Activated CD4-positive, alpha-beta T cell treated with anti-CD3 and anti-CD28 coated beads for 36 hours (primary cell): ENCODE measurements at places on chromosomes 1 and 21. TPM values are rescaled to one million over a fixed set of nuclear protein-coding genes. Genes with fewer than 3 reads are reported as not detected.

DNA sequence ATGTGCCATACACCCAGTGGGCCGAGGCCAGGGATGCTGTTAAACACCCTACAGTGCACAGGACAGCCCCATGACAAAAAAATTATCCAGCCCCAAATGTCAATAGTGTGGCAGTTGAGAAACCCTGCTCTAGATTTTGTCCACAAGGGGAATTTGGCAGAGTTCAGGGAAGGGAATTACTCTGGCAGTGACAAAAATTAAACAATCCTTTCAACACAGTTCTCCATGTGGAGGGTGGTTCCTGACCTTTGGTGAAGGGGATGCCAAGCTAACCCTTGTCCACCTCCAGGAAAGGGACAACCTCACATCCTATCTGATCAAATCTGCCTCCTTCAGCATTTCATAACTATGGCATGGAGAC lies 28.4 kb upstream of the CD84 start:
- no peak for DNase-seq

GRCh38 chr1:66739401-66740157 lies 12.7 kb upstream of the DYNLT5 start:
- DNase-seq: no peak

DNA sequence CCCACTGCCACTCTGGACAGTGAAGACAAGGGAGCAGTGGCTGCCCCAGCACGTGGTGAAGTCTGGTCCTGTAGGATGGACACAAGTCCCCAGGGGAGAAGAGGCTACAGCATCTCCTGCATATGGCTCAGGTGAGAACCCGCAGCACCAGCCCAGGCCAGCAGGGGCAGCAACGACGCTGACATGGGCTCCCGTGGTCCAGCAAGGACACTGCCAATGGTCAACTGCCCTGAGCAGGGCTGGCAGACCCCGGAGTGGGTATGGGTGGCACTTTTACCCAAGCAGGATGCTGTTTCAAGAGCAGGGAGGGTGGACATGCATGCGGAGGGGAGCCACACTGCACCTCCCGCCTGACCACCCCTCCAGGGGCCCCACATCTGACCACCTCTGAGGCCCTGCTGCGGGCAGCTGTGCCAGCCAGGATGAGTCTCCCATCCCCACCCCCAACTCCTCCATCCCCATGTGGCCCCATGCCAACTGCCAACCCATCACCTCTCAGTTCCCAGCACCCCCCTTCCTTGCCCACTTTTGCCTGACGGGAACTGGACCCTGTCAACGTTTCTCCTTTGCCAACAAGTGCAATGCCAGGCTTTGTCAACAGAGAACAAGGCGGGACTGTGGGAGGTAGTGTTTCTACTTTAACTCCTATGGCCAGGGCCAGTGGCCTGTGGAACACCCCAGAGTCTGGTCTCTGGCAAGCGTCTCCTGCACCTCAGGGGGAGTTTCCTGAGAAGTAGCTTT lies 8.6 kb downstream of the MORN1 start:
- DNase-seq: peak; percentile 60

- DNase-seq: no peak
Observed at GRCh38 chr1:7008331-7008730, 223.1 kb downstream of the CAMTA1 start.

DNA sequence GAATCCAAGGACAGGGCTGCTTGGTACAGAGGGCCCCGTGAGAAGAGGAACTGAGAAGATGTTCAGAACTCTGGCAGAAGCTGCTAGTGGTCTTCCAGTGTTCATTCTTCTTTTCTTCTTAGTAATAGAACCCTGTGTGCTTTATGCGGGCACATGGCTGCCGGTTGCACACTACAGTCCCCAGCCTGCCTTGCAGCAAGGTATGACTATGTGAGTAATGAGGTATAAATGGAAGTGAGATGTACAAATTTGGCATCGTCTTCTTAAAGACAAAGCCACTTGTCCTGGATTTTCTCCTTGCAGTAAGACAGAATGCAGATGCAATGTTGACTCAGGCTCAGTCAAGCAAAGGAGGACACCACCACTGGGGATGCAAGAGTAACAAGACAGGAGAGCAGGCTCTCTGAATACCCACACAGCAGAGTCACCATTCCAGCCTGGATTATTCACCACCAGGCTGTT lies 15.0 kb upstream of the ATP1B1 start:
- no peak for DNase-seq

DNA sequence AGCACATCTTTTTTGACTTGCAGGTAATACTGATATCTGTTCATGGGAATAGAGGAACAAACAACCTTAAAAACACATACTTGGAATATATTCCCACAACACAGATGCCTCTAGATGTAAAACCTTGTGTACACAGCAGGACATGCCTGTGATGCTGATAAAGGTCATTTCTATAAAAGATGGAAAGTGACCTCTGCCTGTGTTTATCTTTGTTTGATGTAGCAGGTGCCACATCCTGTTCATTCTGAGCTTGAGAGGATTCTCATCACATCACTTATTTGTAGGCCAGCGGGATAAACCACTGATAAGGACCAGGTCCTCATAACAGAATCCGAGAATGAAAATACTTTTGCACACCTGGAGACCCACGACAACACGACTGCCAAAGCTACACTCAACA lies 133.7 kb downstream of the SMYD2 start:
- no peak for DNase-seq

DNA sequence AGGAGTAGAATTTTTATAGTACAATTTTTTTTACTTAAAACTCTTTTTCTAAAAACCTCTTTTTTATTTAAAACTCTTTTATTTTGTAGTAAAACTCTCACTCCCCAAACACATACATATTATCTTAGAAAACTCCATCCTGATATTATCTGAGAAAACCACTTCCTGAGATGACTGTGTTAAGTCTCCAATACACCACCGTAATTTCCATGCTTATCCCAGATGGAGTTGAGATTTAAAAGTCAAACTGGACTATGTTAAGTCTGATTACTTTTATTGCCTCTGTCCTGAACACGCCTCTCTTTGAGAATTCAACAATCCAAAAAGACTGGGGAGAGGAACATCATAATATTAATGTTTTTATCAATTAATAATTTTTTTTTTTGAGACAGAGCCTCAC lies 3.7 kb downstream of the SEC16B start:
- DNase-seq: no peak

- DNase-seq: no peak
Observed at GRCh38 chr1:58312461-58312860, 234.1 kb downstream of the OMA1 start.

DNA sequence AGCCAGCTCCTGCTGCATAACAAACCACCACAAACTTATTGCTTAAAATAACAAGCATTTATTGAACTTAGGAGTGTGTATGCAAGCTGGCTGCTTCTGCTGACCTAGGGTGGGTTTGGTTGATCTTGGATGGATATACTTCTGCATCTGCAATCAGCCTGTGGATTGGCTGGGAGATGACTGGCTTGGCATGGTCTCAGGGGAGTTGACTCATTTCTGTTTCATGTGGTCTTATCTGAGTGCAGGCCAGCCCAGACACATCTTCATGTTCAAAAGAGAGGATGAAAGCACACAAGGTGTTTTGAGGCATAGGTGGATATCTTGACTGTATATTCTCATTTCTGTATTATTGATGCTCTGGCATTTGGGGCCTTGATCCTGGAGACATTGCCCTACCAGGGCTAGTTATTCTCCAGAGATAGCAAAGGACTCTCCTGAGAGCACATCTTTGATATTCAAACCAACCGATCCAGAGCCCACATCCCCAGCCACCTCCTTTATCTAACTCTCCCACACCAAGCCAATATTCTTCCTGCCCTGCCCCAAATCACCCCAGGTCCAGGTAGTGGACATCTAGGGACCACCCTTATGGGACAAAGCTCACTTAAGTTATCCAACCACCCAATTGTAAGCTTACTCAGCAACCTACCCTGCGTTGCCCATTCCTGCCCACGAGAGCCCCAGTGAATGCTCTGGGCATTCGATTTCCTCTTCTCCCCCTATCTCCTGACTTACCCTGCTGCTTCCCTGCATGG lies 350.8 kb downstream of the PTPRU start:
- DNase-seq: no peak

GRCh38 chr1:25209516-25209915 lies 22.8 kb downstream of the SYF2 start:
- DNase-seq: no peak

GRCh38 chr1:153395776-153396175 lies 4.9 kb upstream of the S100A8 start:
- DNase-seq: no peak

- DNase-seq: no peak
Observed at GRCh38 chr21:39336457-39337008, 12.4 kb downstream of the HMGN1 start.

GRCh38 chr1:229440851-229441537 lies 7.1 kb upstream of the ACTA1 start:
- DNase-seq: peak; percentile 20

GRCh38 chr1:236320671-236321070 lies 38.9 kb upstream of the ERO1B start:
- no peak for DNase-seq

GRCh38 chr1:209585672-209586071 lies 2.2 kb downstream of the CAMK1G start:
- peak; percentile 47 for DNase-seq

DNA sequence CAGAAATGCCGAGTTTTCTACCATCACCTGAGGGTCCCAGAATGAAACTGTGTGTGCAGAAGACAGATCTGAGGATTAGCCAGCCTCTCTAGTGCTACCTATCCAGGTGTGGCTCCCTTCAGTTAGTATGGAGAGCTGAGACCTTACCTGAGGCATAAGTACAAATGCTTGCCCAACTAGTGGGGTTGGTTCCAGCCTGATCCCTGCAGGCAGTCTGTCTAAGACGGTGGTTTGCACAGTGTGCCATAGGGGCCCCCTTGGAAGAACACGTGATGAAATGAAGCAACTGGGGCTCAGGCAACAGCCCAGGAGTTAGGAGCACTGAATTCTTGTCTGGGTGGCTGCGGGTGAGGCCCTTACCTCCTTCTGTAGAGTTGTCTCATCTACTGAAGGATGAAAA lies 15.6 kb downstream of the S100A7A start:
- DNase-seq: no peak

DNA sequence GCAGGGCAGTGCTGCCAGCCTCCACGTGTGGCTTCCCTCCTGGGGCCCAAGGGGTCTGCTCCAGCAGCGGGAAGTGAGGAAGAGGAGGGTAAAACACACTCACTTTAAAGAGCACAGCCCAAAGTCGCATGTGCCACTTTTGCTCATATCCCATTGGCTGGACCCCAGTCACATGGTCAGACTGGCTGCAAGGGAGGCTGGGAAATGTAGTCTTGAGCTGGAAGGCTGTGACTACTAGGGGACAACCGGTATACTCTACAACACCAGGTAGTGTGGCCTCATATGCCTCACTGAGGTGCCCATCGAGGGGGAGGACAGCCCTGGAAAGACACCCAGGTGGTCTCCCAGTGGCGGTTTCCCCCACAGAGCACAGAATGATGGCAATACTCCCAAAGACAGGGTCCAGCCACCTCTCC lies 45.2 kb downstream of the CAMK2N1 start:
- DNase-seq: peak; percentile 73

DNA sequence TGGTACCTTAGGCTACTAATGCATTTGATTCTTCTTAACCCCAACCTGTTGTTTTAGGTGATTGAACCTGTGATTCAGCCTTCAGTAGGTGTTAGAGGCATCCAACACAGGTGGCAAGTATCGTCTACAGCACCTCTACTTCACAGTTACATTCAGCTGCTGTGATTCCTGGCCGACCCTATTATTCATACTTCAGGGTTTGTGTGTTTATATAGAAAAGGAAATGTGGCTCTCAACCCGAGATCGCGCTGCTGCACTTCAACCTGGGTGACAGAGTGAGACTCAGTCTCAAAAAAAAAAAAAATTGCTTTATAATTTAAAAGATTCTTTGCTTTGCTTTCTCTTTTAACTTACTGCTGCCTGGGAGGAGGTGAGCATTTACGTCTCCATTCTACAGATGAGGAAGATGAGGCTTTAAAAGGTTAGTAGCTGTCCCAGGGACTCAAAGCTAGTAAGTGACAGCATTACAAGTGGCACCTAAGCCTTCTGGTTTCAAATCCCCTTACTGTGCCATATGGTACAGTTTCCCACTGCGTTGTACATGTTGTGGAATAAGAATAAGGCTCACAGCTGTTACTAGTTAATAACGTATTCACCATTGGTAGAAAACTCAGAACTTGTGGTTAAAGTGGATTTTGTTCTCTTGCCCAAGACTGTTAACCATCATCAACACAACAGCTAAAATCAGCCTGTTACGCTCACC lies 9.9 kb upstream of the GPR25 start:
- no peak for DNase-seq

- DNase-seq: no peak
Observed at GRCh38 chr1:156089704-156090103, 7.4 kb upstream of the MEX3A start.

DNA sequence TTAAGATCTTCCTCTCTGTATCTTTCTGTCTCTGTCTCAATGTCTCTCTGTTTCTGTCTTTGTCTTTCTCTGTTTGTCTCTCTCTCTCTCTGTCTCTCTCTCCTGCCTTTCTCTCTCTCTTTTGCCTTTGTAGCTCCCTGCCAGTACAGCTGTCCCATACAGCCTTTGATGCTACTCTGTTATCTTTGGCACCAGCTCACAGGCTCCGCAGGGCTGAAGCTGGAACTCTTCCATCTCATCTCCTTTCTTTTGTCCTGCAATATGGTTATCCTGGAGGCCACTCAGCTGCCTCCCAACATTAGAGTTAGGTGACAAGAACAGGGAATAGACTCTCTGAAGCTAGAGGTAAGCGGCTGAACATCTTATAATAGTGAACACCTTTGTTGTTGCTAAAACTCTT lies 354.3 kb upstream of the NEGR1 start:
- DNase-seq: no peak

DNA sequence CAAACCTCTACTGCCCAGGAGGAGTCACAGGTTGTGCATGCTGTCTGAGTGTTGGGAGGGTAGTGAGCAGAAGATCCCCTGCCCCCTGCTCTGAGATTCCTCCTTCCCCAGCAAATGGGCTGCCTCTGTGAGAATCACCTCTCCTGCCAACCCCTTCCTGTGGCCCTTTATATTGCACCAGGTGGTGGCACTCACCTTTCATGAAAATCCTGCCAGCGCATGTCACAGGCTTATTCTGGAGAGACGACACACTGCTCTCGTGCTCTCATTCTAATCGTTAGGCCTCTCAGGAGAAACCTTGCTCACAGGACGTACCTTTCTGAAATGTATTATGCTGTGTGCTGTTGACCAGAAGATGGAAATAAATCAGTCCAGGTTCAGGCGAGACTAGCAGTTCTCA lies 113.7 kb downstream of the RGL1 start:
- no peak for DNase-seq

FMO4 gene
- total RNA-seq: 2.8 TPM

FAM89A gene
- 14.5 TPM for total RNA-seq

FCRLB gene
- total RNA-seq: not detected

IFI44 gene
- total RNA-seq: 55.4 TPM

ANKRD65 gene
- not detected for total RNA-seq

RORC gene
- 3.8 TPM for total RNA-seq

TP73 gene
- total RNA-seq: 0.32 TPM

CYYR1 gene
- not detected for total RNA-seq

MX2 gene
- 40.4 TPM for total RNA-seq

UBE2U gene
- not detected for total RNA-seq

AUNIP gene
- 12.9 TPM for total RNA-seq

GOLT1A gene
- total RNA-seq: 0.69 TPM
